ENCODE measurements at places on chromosomes 4 and X.

GRCh38 chr4:99361268-99361898 is 8.8 kb upstream of the ADH1C start:
- DNase-seq = no peak

DNA sequence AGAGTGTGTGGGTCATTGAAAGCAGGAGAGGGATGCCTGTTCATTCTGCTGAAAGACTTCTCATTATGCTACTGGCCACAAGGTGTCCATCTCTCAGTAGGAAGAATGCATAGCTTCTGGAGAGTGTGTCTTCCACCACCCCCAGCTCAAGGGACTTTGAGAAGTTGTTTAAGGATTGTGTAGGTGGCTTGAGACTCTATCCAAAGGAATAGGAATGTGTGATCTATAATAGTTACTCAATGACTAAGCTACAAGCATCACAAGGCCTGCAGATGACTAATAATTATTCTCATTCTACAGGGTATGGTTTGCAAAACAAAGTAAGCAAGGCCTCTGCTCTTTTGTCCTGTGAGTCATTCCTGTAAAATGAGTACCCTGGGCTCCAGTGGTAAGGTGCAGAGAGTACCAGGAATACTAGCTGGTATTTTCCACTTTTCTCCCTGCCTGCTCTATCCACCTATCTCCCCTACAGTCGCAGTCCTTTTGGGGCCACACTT is 279.8 kb upstream of the BOD1L1 start:
- DNase-seq = no peak

GRCh38 chr4:3330707-3331106 is 37.9 kb downstream of the RGS12 start:
- no peak for DNase-seq

DNA sequence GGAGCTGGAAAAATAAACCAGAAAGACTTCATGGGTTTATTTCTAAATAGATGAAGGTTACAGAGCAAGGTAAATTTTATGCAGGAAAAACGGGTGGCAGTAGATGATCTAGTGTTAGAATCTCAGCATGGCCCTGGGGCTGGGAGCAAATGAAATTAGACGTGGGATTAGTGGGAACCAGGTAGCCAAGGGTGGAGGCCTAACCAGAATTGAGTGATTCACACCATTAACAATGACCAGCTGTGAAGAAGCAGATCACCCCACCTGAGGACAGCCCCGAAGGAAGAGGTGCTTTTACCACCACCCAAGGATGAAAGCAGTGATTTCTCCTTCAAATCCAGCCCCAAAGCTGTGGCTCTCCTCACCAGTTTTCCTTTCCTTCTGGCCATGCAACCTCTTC is 20.8 kb upstream of the ACSL1 start:
- no peak for DNase-seq

DNA sequence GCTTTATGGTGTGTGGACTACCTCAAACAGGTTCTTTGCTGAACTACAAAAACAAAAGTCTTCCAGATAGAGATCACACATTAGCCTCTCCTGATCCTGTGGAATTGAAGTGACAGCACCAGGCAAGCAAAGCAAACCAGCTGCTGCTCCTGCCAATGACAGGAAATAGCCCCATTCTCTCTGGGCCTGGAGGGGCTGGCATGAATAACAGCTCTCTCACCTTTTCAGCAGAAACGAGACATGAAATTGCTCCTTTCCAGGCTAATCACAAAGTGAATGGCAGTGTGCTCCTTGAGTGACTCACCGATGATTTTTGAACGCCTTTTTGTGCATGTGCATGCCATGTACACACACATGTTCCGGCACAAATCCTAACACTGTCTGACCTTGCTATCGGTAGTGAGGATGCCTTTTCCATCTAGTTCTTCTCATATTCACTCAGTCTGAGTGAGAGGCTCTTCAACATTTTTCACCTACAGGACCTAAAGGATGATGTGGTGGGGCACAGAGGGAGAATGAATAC is 24.4 kb downstream of the MFAP3L start:
- DNase-seq = no peak

DNA sequence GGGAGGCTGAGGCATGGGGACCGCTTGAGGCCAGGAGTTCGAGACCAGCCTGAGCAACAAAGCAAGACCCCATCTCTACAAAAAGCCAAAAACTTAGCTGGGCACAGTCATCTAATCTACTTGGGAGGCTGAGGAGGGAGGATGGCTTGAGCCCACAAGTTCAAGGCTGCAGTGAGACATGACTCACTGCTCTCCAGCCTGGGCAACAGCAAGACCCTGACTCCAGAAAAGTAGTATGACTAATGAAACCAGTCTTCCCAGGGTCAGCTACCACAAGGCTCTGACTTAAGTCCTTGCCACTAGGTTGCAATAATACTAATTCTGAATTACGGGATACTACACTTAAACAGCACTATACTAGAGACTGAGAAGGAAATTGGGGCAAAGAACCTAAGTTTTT is 33.1 kb downstream of the ERVMER34-1 start:
- DNase-seq = no peak

DNA sequence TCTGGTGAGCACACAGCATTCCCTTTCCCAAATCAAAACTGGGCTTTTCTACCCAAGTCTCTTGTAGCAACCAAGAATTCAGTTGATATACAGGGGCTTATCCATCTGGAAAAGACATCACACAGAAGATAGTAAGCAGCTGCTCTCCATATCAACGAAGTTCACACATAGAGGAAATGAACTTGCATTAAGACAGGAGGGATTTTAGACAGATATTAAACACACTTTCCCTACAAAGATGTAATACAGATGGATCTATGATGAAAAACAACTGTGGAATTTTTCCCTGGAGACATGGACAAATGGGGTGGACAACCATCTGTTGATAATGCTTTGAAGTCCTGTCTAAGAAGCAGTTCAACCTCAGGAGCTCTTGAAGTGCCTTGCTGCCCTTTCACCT is 9.8 kb upstream of the PDE5A start:
- no peak for DNase-seq
